GM23338 (cell line): ENCODE measurements at places on chromosomes 7 and 10. TPM values are rescaled to one million over a fixed set of nuclear protein-coding genes. Genes with fewer than 3 reads are reported as not detected.

- H3K27ac ChIP-seq, result no peak overlapping the region
- H3K36me3 ChIP-seq, result no peaks in the 10 kb centered on the region
- H3K4me1 ChIP-seq, result 0 out of 2 replicates have a peak, but pooled peaks cover 5% of the 10 kb centered on the region
Measured at GRCh38 chr10:113441220-113441619, 111.6 kb upstream of the HABP2 start.

HBP1 gene
- total RNA-seq, result 40.5 and 52.8 TPM in 2 replicates

GRCh38 chr7:17516771-17517170 is 218.3 kb downstream of the AHR start:
- no peak overlapping the region for H3K27ac ChIP-seq
- no peaks in the 10 kb centered on the region for H3K36me3 ChIP-seq
- DNase-seq, result no peak
- no peaks in the 10 kb centered on the region for H3K4me1 ChIP-seq
- H3K4me3 ChIP-seq, result no peak overlapping the region

DNA sequence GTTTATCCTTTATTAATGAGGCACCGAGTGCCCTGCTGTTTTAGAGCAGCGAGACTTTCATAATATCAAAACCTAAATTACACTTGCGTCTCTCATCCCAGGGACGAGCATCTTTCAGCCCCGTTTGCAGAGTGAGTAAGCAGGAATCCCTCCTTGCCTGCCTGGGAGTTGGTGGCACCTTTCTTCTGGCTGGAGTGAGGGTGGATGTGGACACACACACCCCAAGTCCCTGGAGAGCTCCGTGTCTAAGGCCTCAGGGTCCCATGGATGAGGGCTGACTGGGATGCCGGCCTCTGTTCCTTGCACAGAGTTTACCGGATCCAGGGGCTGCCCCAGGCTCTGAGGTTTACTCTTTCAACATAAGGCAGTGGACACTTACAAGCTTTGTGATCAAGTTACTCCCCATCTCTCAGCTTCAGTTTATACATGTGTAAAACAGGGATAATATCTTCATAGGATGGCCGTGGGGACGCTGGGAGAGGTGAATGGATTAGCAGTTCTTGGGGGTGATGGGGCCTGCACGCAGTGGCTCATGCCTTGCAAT is 24.5 kb downstream of the POLL start:
- no peak overlapping the region for H3K4me3 ChIP-seq
- H3K36me3 ChIP-seq, result no peaks in the 10 kb centered on the region; the same call in 1 of the 2 replicates
- H3K27me3 ChIP-seq, result peaks cover 31% of the 10 kb centered on the region
- peaks cover 4% of the 10 kb centered on the region; the same call in 1 of the 2 replicates for H3K4me1 ChIP-seq
- DNase-seq, result no peak

GRCh38 chr7:16078076-16078952 is 343.0 kb downstream of the CRPPA start:
- H3K4me3 ChIP-seq, result no peak overlapping the region
- no peaks in the 10 kb centered on the region for H3K36me3 ChIP-seq
- no peak overlapping the region for H3K27ac ChIP-seq
- 0 out of 2 replicates have a peak, but pooled peaks cover 8% of the 10 kb centered on the region for H3K4me1 ChIP-seq
- no peaks in the 10 kb centered on the region for H3K27me3 ChIP-seq

MBLAC1 gene
- total RNA-seq, result 5.0 and 5.7 TPM in 2 replicates

GRCh38 chr7:27684491-27684890 is 21.8 kb upstream of the HIBADH start:
- H3K4me3 ChIP-seq, result no peak overlapping the region
- no peaks in the 10 kb centered on the region for H3K27me3 ChIP-seq
- DNase-seq, result no peak
- no peaks in the 10 kb centered on the region for H3K36me3 ChIP-seq
- no peak overlapping the region for H3K27ac ChIP-seq
